NCI-H1417 (cell line): ENCODE measurements at places on chromosomes 1 and 21.
A peak's percentile ranks its signal among the peaks of the same experiment; 100 is the strongest.

- DNase-seq, result no peak
Measured at GRCh38 chr1:227815468-227816409, at the start of gene PRSS38. PRSS38 (plus strand) TSS chr1:227815675; CDS start chr1:227815717, 42 bp downstream.

DNA sequence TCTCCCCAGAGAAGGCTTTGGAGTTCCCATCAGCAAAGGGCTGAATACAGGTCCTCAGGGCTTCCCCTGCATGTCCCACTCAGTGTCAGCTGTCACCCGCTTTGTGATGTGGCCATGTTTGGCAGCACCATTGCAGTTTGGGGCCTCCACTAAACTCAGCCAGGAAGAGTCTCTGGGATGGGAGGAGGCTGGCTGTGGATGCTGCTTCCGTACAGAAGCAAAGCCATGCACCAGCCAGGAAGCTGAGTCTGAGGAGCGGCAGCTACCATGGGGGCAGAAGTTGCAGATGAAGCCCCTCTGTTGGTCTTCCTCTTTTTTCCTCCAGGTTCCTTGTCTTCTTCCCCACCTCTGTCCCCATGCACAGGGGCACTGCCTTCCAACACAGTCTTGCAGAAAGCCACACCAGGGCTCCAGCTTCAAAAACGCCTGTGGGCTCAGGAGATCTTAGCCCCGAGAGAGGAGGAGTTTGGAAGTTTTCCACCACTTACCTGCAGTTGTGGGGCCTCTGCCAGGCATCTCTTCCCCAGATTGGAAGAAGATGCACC, 416.8 kb downstream of the NPHP4 start:
- no peak for DNase-seq

DNA sequence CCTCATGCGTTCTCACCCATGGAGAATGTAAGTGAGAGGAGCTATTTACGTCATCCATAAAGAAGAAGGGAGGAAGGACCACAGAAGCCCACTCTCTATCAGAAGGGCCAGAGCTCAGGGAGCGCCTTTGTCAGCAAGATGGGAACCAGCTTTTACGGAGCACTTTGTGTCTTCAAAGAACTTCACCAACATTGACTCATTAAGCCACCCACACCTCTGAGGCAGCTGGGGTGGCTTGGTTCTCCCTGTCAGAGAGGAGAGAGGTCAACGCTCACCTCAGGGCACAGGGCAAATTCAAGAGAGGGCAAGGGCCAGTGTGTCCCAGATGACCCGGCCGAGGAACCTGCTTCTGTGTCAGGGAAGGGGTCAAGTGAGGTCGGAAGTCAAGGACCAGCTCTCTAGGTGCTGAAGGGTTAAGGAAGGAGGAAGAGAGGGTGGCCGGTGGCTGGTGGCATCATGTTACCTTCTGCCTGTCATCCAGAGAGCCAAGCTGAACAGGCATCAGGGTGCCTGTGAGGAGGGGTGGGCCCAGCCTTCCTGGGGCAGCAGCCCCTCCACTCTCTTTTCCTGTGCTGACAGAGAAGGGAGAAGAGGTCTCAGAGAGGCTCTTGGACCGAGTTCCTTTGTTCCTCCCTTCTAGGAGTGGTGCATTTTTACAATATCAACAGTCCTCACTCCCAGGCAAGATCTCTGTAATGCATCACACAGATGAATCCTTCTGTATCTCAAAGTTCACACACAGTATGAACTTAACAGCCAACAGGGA, 109.0 kb downstream of the ETS2 start:
- DNase-seq, result peak; percentile 39

- no peak for DNase-seq
Measured at GRCh38 chr1:82994616-82995263, 1004.2 kb downstream of the TTLL7 start.

DNA sequence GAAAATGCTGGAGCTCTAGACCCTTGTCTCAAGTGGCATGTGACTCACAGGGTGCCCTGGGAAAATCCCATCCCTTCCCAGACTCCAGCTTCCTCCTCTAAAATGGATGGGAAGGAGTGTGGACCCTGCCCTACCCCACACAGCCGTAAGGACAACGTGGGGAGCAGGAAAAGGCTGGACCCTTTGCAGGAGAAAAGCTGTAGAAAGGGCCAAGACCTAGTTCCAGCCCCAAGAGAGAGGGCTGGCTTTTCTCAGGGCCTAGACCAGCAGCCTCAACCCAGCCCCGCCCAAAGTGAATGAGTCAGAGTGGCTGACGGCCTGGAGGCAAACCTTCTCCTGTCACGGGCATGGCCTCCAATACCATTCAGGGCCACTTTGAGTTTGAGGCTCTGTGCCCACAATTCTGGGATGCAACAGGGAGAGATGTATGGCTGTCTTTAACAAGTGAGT, 1.1 kb downstream of the LAMB3 start:
- no peak for DNase-seq

GRCh38 chr1:75550559-75550958, 60.4 kb downstream of the SLC44A5 start:
- DNase-seq, result no peak

DNA sequence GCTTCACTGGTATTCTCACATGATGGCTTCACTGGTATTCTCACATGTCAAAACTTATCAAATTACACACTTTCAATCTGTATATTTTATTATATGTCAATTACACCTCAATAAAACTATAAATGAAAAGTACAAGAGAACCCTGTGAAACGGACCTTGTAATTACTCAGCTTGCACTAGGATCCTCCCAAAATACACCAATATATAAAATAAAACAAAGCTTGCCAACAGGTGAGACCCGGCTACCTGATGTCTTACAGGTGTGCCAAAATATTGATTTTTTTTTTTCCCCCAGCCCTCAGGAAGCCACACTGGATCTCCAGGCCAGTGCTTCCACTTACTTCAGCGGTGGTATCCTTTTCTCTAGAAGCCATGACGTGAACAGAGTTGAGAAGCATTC, 22.9 kb downstream of the PIK3C2B start:
- no peak for DNase-seq

GRCh38 chr1:231444059-231444458, 22.0 kb upstream of the EGLN1 start:
- DNase-seq, result no peak

- no peak for DNase-seq
Measured at GRCh38 chr1:240876071-240876470, 264.1 kb upstream of the GREM2 start.

GRCh38 chr1:103333141-103333540, 192.4 kb upstream of the RNPC3 start:
- no peak for DNase-seq

GRCh38 chr1:184810735-184811343, 56.2 kb upstream of the EDEM3 start:
- no peak for DNase-seq

DNA sequence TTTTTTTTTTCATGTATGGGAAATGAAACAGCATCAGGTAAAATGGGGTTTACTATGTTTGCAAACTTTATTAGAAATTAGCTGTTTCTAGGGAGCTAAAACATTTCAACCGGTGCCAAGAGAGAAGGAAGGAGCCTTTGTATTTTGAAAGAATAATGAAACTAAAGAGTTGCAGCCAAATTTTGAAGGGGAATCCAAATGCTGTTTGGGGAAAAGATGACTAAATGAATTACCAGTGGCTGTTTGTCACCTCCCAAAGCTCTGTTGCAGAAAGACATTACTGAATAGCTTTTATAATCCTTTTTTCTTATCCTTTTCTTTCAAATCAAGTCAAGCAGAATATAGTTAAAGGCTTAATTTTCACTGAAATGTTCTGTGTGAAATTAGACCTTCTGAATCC, 591.3 kb upstream of the ADGRL2 start:
- DNase-seq, result no peak

DNA sequence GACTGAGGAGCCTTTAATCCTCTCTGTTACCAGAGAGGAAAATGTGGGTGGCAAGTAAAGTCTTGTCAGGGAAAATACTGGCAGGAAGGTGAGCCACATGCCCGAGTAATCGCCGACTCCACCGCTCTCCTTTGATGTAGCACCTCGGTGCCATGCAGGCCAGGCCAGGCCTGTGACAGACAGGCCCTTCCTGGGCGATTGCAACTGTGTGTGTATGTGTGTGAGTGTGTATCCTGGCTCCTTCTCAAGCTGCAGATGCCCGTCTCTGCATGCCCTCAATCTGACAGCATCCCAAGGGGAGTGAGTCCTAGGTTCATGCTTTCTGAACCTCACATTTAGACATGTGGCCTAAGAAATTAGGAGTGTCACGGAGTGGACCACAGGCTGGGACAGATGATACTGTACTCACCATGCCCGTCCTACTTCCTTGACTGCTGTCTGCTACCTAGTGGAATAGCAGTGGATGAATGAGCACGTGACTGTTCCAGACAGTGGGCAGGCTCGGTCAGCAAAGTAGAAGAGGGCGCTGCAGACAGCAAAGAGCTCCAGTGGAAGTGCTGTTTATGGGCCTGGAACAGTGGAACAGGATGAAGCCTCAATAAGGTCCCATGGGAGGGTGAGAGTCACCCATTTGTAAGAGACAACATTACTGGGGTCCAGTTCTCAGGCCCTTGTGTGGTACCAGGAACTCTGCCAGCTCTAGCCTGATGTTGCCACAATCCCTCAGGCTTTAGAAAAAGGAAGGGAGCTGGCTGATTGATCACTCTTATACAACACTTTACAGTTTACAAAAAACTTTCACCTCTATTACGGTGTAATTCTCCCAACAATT, 25.3 kb downstream of the SERTAD4 start:
- no peak for DNase-seq

- DNase-seq, result peak; percentile 86
Measured at GRCh38 chr1:226722901-226723656, 16.0 kb downstream of the ITPKB start.

DNA sequence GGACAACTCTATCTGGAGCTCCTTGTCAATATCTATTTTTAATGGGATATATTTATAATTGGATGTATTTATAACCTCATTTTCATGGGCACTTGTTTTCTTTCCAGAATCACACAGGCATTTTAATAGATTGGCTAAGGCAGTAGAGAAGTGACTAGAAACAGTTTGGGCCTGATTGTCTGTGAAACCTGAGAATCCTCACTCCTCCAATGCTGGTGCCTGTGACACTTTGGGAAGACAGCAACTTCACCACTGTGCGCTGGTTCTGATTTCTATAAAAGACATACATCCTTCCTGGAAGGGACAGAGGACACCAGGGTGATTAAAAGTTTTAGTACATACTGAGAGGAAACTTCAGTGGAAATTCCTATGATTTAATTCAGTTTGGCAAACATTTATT, 39.6 kb upstream of the RXRG start:
- no peak for DNase-seq

- no peak for DNase-seq
Measured at GRCh38 chr1:102550729-102551384, 554.1 kb upstream of the OLFM3 start.

- no peak for DNase-seq
Measured at GRCh38 chr1:17276568-17276967, 27.7 kb downstream of the PADI3 start.

DNA sequence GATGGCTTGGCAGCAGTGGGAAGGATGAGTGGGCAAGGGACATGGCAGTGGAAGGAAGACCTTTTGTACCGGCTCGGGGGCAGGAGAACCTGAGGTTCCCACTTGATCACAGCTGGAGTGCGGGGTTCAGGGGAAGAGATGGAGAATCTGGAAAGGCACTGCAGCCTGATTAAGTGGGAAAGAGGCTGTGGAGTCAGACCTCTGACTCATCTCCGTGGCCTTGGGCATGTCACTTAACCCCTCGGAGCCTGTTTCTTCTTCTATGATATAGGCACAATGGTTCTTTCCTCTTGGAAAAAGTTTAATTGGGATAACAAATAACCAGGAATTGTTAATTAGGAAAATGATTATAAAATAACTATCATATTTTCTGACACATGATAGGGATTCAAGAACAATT, 13.1 kb upstream of the TMEM61 start:
- no peak for DNase-seq

GRCh38 chr1:14499312-14500040, 99.0 kb upstream of the KAZN start:
- DNase-seq, result no peak

DNA sequence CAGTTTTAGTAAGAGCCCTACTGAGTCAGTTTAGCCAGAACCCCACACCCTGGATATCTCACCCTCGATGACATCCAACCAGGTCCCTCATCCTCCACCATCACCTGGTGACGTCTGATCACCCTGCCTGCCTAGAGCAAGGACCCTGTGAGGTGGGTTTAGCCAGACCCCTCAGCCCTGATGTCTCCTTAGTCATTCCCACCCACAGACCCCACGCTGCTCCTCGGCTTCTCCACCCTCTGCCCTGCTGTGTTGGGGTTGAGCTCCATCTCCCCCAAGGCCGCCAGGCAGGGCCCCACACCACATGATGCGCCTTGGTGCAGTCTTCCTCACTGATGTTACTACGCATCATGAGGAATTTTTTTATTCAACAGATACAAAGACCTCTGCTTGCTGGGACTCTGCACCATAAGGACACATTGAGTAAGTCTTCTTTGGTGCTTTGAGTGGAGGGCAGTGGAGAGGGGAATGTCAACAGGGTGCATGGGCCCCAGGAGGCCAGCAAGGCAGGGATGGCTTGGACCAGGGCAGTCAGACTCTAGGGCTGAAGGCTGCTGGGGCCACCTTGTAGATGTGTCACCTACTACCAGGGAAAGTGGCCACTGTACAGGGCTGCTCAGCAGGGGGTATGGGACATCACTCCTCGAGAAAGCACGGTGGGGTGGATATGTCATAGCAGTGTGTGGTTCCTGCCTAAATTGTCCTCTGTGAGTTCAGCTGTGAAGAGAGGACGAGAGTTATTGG, 1.7 kb upstream of the IBA57 start:
- no peak for DNase-seq

DNA sequence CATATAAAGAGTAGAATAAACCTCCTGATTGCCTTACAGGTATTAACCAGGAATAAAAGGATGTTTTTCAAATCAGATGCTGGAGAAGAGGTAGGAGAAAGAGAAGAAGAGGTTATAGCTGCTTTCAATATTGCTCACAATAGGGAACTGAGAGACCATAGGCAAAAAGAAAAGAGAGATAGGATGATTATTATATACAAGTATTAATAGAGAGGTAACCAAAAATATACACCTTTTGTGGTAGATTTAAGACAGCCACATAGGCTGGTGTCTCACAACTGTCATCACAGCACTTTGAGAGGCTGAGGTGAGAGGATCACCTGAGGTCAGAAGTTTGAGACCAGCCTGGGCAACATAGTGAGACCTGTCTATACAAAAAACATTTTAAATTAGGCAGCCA, 119.7 kb downstream of the PSMG1 start:
- no peak for DNase-seq

- DNase-seq, result no peak
Measured at GRCh38 chr1:98203466-98203865, 282.6 kb upstream of the DPYD start.

DNA sequence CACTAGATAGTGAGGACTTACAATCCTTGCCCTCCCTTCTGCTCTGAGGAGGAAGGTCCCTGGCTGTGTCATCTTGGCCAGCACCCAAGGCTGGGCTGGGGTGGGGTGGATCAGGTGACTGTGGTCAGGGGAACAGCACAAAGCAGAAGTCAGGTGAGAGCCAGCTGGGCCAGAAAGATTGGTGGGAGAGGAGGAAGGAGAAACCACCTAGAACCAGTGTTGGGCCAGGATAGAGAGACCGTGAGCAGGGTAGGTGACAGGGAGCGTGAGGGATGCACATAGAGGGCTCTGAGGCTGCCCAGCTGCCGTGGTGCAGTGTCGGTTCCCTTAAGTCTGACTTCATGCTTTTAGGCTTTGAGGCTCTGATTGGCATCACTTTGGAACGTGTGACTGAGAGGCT, 22.7 kb downstream of the NCF2 start:
- no peak for DNase-seq

GRCh38 chr1:176046926-176047325, 160.2 kb downstream of the COP1 start:
- DNase-seq, result no peak
